Left ventricle myocardium inferior (tissue), 1 donor: ENCODE measurements at places on chromosomes 11 and 22. TPM values are rescaled to one million over a fixed set of nuclear protein-coding genes. Genes with fewer than 3 reads are reported as not detected.
A peak's percentile ranks its signal among the peaks of the same experiment; 100 is the strongest.

DNA sequence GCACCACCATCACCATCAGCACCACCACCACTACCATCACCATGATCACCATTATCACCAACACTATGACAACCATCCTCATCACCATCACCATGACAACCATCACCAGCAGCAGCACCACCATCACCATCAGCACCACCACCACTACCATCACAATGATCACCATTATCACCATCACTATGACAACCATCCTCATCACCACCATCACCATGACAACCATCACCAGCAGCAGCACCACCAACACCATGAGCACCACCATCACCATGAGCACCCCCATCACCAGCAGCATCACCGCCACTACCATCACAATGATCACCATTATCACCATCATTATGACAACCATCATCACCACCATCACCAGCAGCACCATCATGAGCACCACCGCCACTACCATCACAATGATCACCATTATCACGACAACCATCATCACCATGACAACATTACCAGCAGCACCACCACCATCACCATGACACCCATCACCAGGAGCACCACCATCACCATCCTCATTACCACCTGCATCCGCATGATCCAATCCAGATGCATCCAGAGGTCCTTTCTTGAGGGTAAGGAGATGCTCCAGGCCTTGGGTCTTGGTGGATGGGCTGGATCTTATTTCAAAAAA, 23.8 kb downstream of the PHF21B start:
- no peak overlapping the region for H3K4me3 ChIP-seq
- no peak overlapping the region for H3K27ac ChIP-seq

GRCh38 chr11:63906585-63906984, 10.4 kb downstream of the RCOR2 start:
- no peaks in the 10 kb centered on the region for H3K27me3 ChIP-seq
- no peak for DNase-seq
- H3K36me3 ChIP-seq, result peaks cover 75% of the 10 kb centered on the region
- no peak overlapping the region for H3K4me3 ChIP-seq
- no peak overlapping the region for H3K27ac ChIP-seq

- H3K27me3 ChIP-seq, result no peaks in the 10 kb centered on the region
- H3K36me3 ChIP-seq, result no peaks in the 10 kb centered on the region
- DNase-seq, result no peak
- peak overlapping the region; percentile 39 for H3K27ac ChIP-seq
- peaks cover 78% of the 10 kb centered on the region for H3K4me1 ChIP-seq
Observed at GRCh38 chr11:13297917-13298356, 20.3 kb downstream of the BMAL1 start.

- H3K27ac ChIP-seq, result no peak overlapping the region
- no peaks in the 10 kb centered on the region for H3K27me3 ChIP-seq
- DNase-seq, result no peak
- no peak overlapping the region for H3K4me3 ChIP-seq
Observed at GRCh38 chr22:26579331-26579886, 10.5 kb downstream of the TPST2 start.

DNA sequence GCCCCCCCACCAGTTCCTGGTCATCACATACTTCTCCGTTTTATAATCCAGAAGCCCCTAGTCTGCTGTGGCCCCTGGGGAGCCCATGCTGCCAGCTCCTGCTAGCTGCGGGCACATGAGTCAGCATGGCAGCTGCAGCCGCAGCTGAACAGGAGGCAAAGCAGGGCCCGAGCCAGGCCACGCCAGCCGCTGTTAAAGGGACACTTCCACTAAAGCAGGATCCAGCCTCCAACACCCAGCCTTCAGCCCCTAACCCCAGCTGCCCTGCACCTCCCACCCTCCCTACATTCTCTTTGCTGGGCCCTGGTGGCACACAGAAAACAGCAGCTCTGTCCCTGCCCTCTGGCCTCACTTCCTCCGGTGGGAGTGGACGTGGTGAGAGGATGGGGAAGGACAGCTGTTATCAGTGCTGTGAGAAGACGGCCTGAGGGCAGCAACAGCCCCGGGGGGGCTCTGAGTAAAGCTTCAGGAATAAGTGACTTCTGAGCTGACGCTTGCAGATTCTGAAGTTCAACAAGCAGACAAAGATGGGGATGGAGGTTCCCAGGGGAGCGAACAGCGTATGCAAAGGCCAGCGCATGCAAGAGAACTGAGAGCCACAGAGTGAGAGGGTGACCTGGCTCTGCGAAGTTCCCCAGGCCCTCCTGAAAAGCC, 688 bp upstream of the LRRC74B start:
- peaks cover 6% of the 10 kb centered on the region for H3K27me3 ChIP-seq
- H3K4me1 ChIP-seq, result peaks cover 19% of the 10 kb centered on the region
- no peaks in the 10 kb centered on the region for H3K36me3 ChIP-seq
- H3K4me3 ChIP-seq, result peak overlapping the region; percentile 68

GRCh38 chr11:3659595-3660515, 11.3 kb downstream of the CHRNA10 start:
- DNase-seq, result no peak
- H3K4me1 ChIP-seq, result no peaks in the 10 kb centered on the region
- H3K36me3 ChIP-seq, result no peaks in the 10 kb centered on the region
- no peak overlapping the region for H3K4me3 ChIP-seq
- no peak overlapping the region for H3K27ac ChIP-seq

DNA sequence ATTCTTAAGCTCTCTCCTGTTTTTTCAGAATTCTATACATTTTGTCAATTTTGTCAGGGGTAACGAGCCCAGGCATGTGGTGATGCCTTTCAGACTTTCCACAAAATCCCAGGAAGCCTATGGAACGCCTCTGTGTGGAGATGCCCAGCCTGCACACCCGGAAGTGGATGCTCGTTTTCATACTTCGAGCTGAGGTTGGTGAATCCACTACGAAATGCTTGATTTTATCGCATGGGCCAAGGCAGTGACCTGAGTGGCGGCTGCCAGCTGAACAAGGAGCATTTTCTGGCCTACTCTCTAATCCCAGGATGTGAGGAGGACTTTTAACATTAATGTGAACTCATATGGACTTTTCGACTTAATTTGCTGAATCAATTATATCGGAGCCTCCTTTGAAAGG, 426.7 kb upstream of the B3GAT1 start:
- H3K27me3 ChIP-seq, result peaks cover 57% of the 10 kb centered on the region
- no peak overlapping the region for H3K27ac ChIP-seq
- H3K4me1 ChIP-seq, result no peaks in the 10 kb centered on the region
- no peaks in the 10 kb centered on the region for H3K36me3 ChIP-seq

- peaks cover 45% of the 10 kb centered on the region for H3K27me3 ChIP-seq
- no peaks in the 10 kb centered on the region for H3K36me3 ChIP-seq
- H3K4me1 ChIP-seq, result no peaks in the 10 kb centered on the region
- H3K27ac ChIP-seq, result no peak overlapping the region
- DNase-seq, result no peak
Observed at GRCh38 chr11:123219066-123219690, 24.1 kb upstream of the CLMP start.

The SCN2B gene
- 24.9 TPM for total RNA-seq

DNA sequence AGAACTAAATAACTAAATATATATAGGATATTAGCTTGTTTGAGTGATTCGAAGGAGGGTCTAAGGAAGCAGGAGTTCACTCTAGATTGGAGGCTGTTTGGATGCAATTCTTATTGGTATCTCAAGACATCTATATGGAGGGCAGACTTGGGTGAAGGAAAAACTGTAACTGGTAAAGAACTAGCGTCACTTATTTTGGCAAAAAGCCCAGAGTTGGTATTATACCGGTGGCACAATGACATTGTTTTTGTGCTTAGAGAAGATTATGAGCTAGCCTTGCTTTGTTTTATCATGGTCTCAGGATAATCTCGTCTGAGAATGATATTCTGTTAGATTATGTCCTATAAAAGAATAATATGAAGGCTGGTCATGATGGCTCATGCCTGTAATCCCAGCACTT, 6.0 kb upstream of the SLC35F2 start:
- H3K4me3 ChIP-seq, result no peak overlapping the region
- peaks cover 4% of the 10 kb centered on the region for H3K4me1 ChIP-seq
- no peak for DNase-seq
- peaks cover 30% of the 10 kb centered on the region for H3K27me3 ChIP-seq
- H3K27ac ChIP-seq, result no peak overlapping the region

DNA sequence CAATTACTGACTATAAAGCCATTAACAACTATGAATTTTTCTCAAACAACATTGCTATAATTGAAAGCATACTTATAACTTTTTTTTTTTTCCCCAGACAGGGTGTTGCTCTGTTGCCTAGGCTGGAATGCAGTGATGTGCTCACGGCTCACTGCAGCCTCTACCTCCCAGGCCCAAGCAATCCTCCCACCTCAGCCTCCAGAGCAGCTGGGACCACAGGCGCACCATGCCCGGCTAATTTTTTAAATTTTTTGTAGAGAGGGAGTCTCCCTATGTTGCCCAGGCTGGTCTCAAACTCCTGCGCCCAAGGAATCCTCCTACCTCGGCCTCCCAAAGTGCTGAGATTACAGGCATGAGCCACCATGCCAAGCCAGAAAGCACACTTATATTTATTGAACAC, 6.1 kb upstream of the WEE1 start:
- peaks cover 64% of the 10 kb centered on the region for H3K4me1 ChIP-seq
- no peaks in the 10 kb centered on the region for H3K27me3 ChIP-seq
- DNase-seq, result no peak
- H3K36me3 ChIP-seq, result no peaks in the 10 kb centered on the region

The MIF gene
- 242 TPM for total RNA-seq

- no peaks in the 10 kb centered on the region for H3K36me3 ChIP-seq
- no peak overlapping the region for H3K27ac ChIP-seq
- no peak overlapping the region for H3K4me3 ChIP-seq
- no peak for DNase-seq
Observed at GRCh38 chr11:81644239-81644840, 1089.3 kb downstream of the FAM181B start.

DNA sequence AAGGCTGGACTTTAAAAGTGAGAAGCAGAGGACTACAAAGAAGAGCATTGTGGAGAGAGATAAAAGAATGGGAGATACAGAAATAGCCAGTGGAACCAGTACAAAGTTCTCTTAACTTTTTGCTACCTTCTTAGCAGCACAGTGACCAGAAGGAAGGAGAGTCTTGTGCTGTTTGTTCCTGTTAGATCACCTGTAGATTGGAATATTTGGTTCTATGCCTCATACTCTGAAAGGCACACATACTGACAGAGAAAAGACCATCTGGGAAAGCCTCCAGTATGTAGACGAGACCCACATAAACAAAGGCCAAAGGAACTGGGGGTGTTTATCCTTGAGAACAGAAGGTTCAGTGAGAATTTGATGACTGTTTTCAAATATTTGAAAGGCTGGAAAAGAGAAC, 18.7 kb downstream of the RNF141 start:
- H3K27me3 ChIP-seq, result no peaks in the 10 kb centered on the region
- H3K4me3 ChIP-seq, result no peak overlapping the region
- peaks cover 82% of the 10 kb centered on the region for H3K36me3 ChIP-seq
- H3K4me1 ChIP-seq, result no peaks in the 10 kb centered on the region
- no peak overlapping the region for H3K27ac ChIP-seq
- DNase-seq, result no peak

DNA sequence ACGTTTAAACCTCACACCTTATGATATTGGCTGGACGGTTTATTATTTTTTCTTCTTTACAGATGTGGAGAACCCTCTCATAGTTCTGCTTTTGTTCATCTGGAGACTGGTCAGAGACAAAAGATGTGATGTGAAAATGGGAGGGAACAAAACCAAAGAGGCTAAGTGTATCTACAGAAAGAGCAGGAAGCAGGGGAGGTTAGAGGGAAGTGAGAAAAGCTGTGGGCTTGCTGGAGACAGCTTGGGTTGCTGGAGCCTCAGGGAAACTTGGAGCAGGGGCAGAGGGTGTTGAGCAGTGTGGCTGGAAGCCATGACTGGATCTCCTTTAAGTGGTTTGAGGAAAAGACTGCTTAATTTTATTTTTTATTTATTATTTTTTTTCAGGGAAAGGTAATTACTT, 79.0 kb upstream of the SNX19 start:
- no peaks in the 10 kb centered on the region for H3K36me3 ChIP-seq
- no peaks in the 10 kb centered on the region for H3K4me1 ChIP-seq
- no peak overlapping the region for H3K4me3 ChIP-seq

DNA sequence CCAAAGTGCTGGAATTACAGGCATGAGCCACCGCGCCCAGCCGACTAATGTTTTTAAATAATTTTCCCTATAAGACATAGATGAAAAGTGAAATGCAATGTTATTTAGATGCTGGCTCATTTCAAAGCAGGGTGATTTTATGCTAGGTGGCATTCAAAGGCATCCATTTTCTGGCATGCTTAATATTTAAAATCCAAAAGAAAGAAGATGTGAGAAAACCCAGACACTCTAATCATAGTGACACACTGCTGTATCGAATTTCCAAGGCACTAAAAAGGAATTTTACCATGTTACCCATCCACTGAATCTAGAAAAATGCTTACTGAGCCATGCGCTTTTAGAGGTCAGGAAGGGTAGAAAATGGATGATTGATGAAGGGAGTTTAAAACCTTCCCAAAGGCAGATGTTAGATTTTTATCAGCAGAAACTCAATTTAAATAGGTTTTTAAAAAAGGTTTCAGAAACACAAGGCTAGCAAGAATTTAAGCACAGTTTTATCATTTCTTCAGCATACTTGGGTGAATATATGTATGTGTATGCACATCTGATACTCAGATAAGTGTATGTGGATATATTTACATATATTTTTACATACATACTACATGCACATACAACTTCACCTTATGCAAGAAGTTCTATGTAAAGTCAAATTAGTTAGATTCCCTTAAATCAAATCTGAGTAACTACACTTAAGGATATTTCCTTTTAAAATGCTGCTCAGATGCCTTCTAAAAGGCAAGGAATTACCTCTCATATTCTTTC, 24.1 kb upstream of the CCDC89 start:
- no peaks in the 10 kb centered on the region for H3K36me3 ChIP-seq
- no peak for DNase-seq
- H3K4me3 ChIP-seq, result no peak overlapping the region
- no peaks in the 10 kb centered on the region for H3K27me3 ChIP-seq

GRCh38 chr11:24391167-24391566, 105.7 kb upstream of the LUZP2 start:
- no peaks in the 10 kb centered on the region for H3K36me3 ChIP-seq
- no peaks in the 10 kb centered on the region for H3K4me1 ChIP-seq
- no peak overlapping the region for H3K27ac ChIP-seq
- H3K27me3 ChIP-seq, result no peaks in the 10 kb centered on the region

The ALG8 gene
- total RNA-seq, result 15.3 TPM

GRCh38 chr11:112590764-112591163, 330.1 kb upstream of the PLET1 start:
- H3K36me3 ChIP-seq, result no peaks in the 10 kb centered on the region
- no peak overlapping the region for H3K4me3 ChIP-seq
- no peaks in the 10 kb centered on the region for H3K27me3 ChIP-seq
- peaks cover 6% of the 10 kb centered on the region for H3K4me1 ChIP-seq

GRCh38 chr11:77113382-77114088, 10.9 kb downstream of the OMP start:
- H3K27ac ChIP-seq, result no peak overlapping the region
- no peak for DNase-seq
- no peak overlapping the region for H3K4me3 ChIP-seq
- H3K4me1 ChIP-seq, result peaks cover 5% of the 10 kb centered on the region
- no peaks in the 10 kb centered on the region for H3K36me3 ChIP-seq

DNA sequence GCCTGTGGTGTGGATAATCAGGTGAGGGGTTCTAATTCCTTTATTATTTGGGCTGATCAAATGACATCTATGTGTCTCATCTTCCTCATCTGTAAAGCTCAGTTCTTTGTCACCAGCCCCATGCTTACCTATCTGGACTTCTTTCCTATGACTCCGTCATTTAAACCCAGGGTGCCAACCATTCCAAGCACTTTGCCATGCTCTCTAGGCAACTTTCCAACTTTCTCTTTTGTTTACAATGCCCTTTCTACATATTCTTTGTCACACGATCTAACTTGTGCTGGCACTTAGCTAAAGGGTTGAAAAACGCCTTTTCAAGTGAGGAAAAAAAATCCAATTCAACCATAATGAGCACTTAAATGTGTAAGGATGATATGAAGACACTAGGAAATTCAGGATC, 27.9 kb downstream of the EXPH5 start:
- no peak overlapping the region for H3K27ac ChIP-seq
- H3K36me3 ChIP-seq, result no peaks in the 10 kb centered on the region
- H3K4me1 ChIP-seq, result no peaks in the 10 kb centered on the region
- no peaks in the 10 kb centered on the region for H3K27me3 ChIP-seq
- no peak for DNase-seq
